ENCODE measurements at places on chromosomes 7 and 10.

- no peak for DNase-seq
Measured at GRCh38 chr7:55409482-55410225, 44.5 kb downstream of the LANCL2 start.

- no peak for DNase-seq
Measured at GRCh38 chr7:82441669-82442478, 1.7 kb downstream of the CACNA2D1 start.

DNA sequence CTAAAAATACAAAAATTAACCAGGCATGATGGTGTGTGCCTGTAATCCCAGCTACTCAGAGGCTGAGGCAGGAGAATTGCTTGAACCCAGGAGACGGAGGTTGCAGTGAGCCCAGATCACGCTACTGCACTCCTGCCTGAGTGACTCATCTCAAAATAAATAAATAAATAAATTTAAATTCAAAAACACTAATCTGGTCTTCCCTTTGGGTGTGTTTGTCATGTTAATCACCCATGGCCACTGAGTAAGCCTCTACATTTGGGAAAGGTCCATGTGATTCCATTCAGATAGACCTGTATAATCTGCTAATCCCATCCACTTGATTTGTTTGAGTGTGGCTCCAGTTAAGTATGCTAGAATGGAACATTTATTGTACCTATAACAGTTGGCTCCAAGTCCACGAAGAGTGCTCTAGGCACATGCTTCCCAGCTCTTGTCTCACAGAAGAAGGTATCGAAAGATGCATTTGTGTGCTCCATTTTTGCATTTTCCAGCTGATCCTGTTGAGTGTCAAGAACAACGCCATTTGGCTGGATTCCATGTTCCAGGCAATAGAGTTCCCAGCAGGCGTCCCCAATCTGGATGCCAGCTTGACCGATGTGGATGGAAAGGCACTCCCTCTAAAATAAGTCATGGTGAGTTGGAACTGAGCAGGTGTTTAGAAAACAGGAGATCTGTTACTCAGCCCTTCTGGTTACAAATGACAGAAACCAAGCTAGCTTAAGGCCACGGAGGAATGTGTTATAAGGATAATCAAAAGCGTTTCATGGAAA is 4.0 kb downstream of the TUBAL3 start:
- no peak for DNase-seq

DNA sequence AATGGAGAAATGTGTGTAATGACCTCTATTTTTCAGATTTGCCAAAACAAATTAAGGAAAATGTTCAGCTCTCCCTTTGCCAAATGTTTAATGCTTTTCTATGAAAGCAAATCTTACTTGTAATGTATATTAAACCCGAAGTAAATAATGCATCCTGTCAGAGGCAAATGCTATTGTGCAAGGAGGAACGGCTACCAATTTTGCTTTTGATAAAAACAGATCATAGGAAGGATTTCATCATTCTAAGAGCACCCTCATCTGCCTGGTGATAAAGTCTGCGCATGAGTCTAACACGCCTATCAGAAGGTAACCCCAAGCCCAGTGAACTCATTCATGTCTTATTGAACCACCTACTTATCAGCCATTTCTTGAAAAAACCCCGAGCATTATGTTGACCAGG is 412.4 kb upstream of the MKI67 start:
- DNase-seq = no peak

GRCh38 chr7:131560061-131560460 is 3.6 kb upstream of the PODXL start:
- DNase-seq = no peak

DNA sequence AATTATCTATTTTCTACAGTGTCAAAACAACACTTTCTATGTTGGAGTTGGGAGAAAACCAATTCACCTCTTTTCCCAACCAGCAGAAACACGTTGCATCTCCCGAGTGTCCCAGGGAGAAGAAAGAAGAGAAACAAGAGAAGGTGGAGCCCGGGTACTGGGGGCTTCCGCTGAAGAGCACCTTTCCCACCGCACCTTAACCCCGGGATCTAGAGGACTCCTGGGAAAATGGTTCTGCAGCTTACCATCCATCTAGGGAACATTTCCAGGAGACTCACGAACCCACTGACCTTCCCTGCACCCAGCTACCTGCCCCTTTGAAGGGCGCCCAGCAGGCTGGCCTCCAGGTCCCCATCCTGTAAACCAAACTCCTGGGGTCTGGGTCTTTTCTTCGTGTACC is 346.8 kb downstream of the TCERG1L start:
- no peak for DNase-seq

DNA sequence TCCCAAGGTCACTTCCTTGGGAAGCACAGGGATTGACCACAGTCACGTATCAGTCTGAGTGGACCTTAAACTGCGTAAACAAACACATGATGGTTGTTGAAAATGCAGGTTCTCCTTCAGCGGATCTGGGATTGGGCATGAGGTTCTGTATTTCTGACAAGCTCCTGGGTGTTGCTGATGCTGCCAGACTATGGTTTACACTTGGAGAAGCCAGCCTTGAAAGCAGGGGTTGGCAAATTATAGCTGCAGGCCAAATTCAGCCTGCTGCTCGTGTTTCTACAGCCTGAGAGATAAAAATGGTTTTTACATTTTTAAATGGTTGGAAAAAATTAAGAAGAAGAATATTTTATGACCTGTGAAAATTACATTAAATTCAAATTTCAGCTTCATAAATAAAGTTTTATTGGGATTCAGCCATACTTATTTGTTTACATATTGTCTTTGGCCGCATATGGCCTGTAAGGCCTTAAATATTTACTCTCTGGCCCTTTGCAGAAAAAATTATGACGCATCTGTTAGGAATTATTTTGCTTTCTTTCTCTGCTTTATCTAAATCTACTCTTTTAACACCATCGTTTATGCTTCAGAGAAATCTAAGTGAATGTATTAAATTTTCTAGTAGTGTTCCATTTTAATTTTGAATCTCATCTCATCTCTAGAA is 109.6 kb downstream of the SH2D4B start:
- DNase-seq = no peak

- no peak for DNase-seq
Measured at GRCh38 chr10:70621503-70622078, 19.1 kb upstream of the PRF1 start.

DNA sequence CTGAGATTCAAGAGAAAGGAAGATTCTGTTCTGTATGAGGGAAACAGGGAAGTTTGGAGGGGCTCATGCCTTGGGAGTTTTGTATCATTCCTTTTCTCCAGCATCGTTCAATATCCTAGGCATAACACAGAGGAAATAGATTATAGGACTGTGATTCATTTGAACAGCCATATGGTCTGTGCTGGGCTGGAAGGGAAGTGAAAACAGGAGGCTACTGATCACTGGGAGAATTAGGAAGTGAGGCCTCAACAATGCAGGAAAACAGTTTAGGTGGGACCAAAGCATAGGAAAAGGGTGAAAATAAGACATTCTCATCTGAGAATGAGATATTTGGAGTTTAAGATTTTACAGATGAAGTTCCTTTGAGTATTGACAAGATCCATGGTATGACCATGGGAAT is 70.7 kb upstream of the MKX start:
- no peak for DNase-seq
